Epithelial cell of prostate (primary cell): ENCODE measurements at places on chromosomes 5 and 9.
A peak's percentile ranks its signal among the peaks of the same experiment; 100 is the strongest.

DNA sequence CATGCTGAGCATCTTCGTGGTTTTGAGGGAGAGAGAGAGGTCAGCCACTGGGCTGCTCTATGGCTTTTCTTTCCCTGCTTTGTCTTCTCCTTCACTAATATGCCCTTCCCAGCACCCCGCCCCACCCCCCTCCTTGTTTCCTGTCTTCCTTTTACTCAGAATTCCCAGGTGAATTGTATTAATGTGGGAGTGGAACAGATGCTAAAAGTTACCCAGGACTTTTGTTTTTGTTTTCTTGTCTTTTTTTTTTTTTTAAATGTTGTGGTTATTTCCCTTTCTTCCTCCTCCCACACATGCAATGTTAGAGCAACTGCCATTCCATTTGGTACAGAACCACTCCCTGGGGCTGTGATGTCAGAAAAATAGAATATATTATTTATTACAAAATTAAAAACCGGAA is 442.7 kb upstream of the CD180 start:
- DNase-seq, result no peak

- no peak for DNase-seq
Observed at GRCh38 chr9:17387565-17387964, 191.3 kb upstream of the SH3GL2 start.

GRCh38 chr5:154275566-154275965 is 85.0 kb downstream of the GALNT10 start:
- DNase-seq, result no peak

GRCh38 chr9:76466299-76466605 is 7.3 kb downstream of the GCNT1 start:
- DNase-seq, result no peak

DNA sequence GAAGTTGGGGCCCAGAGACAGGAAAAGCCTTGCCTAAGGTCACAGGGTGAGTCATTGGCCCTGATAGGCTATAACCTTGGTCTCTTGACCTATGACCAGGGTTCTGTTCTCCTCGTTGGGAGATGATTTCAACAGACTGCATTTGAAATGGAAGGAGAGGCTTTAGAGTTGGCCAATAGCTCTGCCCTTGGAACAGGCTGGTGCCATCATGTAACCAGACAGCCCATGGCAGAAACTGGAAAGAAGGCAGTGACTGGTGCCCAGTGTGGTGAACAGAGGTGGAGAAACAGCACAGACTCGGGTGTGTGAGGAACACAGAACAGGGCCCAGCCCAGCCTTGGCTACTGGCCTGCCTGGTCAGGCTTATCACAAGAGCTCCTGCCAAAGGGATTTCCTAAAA is 109.8 kb upstream of the SLC25A48 start:
- no peak for DNase-seq

GRCh38 chr5:158812408-158812807 is 287.3 kb downstream of the EBF1 start:
- DNase-seq, result no peak

DNA sequence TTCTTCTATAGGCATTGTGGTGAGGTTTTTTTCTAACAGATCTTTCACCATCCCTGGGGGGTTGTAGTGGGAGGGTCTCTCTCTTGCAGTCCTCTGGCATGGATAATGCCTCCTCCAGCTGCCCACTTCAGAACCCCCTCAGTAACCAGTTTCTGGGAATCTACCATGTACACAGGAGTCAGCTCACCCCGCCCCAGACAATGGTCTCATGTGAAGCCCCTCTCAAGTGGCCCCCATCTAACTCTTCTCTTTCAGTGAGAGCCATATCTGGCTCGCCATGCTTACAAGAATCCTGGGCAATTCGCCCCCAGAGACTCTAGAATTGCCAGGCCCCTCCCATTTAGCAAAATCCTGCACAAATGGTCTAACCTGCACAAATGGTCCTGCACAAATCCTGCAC is 144.4 kb upstream of the FSTL4 start:
- DNase-seq, result no peak

DNA sequence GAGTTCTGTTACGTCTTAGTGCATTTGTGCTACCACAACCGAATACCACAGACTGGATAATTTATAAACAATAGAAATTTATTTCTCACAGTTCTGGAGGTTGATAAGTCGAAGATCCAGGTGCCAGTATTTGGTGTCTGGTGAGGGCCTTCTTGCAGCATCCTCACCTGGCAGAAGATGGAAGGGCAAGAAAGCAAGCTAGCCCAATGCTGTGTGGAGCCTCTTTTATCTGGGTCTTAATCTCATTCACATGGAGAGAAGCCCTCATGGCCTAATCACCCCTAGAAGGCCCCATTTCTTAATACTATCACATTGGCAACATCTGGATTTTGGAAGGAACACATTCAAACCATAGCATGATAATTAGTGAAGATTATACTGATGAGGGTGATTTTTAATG is 159.3 kb downstream of the CHSY3 start:
- no peak for DNase-seq

DNA sequence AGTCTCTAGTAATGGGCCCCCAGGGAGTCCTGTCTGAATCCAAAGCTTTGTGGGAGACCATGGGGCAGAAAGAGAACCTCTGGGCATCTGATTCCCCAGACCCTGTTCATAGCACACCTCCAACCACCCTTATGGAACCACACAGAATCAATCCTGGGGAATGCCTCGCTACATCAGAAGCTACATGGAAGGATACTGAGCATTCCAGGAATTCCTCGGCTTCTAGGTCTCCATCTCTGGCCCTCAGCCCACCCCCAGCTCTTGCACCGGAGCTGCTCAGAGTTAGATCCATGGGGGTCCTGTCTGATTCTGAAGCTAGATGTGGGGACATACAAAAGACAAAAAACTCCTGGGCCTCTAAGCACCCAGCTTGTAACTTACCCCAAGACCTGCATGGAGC is 28.4 kb downstream of the VCP start:
- no peak for DNase-seq

GRCh38 chr5:18972177-18972576 is 1015.8 kb downstream of the CDH18 start:
- no peak for DNase-seq

- no peak for DNase-seq
Observed at GRCh38 chr5:110663525-110663924, 62.9 kb downstream of the TMEM232 start.

- DNase-seq, result no peak
Observed at GRCh38 chr5:107395632-107396350, 274.9 kb downstream of the EFNA5 start.

- no peak for DNase-seq
Observed at GRCh38 chr9:95793924-95794828, 81.3 kb upstream of the ERCC6L2 start.

- DNase-seq, result no peak
Observed at GRCh38 chr5:41834506-41834905, 35.7 kb downstream of the OXCT1 start.

- no peak for DNase-seq
Observed at GRCh38 chr9:132946631-132947295, 2.3 kb upstream of the TSC1 start.

DNA sequence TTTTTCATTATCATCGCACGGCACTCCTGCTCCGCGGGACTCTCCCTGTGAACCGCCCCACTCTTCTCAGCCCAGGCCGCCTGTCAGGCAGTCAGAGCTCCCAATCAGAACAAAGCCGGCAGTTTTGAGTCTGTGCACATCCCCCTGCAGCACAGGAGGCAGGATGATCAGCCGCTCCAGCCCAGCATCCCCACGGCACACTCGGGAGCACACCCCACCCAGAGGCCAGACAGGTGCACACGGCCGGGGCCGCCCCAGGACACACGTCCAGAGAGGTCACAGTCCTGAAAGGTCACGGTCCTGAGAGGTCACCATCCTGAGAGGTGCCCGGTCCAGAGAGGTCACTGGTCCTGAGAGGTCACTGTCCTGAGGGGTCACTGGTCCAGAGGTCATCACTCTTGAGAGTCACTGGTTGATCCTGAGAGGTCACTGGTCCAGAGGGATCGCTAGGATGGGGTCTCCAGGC is 8.4 kb downstream of the TPPP start:
- DNase-seq, result no peak

GRCh38 chr9:88746029-88746742 is 211.2 kb downstream of the NXNL2 start:
- peak; percentile 18 for DNase-seq

DNA sequence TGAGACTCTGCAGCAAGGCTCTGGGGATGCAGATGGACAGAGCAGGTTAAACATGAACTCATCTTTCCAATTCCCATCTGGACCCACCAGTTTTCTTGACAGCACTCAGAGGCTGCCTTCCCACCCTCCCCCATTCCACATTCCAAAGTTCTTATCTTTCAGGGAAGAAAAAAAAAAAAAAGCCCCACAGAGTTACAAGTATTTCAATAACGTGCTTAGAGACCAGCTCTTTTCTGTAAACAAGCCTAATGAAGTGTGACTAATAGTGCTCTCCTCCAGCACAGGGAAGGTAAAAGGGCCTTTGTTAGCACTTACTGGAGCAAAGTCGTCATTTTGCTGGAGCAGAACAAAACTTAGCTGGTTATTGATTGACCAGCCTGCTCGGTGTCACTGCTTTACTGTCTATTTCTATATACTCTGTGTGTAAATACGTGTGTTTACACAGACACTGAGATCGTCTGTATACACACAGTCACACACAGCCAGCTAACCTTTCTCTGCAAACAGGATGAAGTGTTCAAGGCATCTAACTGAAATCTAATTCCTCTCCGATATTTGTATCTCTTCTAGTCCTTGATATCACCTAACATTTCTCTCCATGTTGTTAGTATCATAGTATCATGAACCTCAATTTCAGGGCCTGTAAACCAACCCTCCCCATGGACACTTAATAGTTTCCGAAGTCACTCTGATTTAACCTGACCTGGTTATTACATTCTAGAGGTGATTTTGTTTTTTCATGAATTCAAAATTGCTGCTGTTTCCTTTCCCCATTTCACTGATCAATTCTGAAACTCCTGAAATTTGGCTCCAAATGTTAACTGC is 84.9 kb downstream of the ZNF608 start:
- DNase-seq, result no peak

GRCh38 chr5:131382407-131383395 is 118.8 kb downstream of the CDC42SE2 start:
- DNase-seq, result peak; percentile 36

DNA sequence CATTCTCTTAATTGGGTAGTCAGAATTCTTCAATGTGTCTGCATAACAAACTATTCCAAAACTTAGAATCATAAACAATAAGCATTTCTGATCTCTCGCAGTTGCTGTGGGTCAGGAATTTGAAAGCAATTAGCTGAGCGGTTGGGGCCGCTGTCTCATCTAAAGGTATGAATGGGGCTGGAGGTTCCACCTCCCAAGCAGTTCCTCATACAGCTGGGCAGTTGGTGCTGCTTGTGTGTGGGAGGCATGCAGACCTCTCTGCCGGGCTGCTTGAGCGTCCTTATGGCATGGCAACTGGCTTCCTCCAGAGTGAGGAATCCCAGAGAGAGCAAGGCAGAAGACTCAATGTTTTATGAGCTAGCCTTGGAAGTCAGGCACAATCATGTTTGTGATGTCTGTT is 30.2 kb upstream of the SEMA4D start:
- DNase-seq, result no peak

GRCh38 chr5:157265714-157266285 is at the start of gene CYFIP2:
TSS of gene CYFIP2 (plus strand) at chr5:157266123. CDS start at chr5:157285362, 19,239 bp downstream.
- no peak for DNase-seq

DNA sequence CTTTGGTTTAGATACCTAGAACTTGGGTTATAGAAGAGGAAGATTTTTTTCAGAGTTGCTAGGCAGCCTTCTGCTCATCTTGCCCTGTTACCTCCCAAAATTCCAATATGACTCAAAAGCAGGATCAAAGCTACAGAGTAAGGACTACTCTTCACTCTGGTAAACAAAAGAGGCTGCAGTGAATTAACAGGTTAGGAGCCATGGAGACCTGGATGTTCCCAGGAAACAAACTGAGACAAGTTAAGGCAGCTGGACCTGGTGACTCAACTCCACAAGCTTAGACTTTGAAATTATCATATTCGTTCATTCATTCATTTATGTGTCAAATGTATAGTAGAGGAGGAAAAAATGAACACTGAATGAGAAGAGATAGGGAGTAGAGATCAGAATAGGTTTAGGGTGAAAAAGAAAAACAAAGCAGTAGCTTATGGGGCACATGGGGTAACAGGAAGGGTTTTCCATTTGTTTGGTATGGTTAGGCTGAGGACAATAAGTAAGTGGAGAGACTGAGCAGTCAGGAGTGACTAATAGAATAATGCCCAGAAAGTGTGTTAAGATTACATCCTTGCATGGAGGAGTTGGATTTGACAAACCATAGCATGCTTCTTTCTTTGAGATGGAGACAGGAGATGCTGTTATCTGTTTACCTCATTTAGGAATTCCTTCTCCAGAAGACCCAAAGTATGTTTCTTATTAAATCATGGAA is 464.0 kb upstream of the ZNF608 start:
- DNase-seq, result peak; percentile 78

DNA sequence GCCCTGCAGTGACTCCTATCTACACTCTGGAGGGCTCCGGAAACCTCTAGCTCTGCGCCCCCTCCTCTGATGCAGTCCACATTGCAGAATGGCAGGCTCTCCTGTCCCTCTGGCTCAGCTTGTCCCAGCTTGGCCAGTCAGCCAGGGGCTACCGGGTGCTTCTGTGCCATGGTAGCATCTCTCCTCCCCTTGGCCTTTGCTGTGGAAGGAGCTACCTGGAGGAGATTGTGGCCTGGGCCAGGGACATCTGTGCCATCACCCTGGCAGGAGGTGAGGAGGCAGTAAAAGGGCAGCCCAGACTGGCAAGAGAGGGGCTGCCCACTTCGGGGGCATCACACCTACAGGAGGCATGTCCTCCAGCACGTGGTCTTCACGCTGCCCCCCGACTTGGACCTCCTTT is 38.1 kb upstream of the FCN1 start:
- DNase-seq, result no peak

- no peak for DNase-seq
Observed at GRCh38 chr5:154046486-154046885, 7.7 kb downstream of the MFAP3 start.

- DNase-seq, result no peak
Observed at GRCh38 chr9:136941231-136942111, 3.1 kb downstream of the FBXW5 start.

GRCh38 chr5:60929024-60929423 is 15.8 kb downstream of the ERCC8 start:
- no peak for DNase-seq

DNA sequence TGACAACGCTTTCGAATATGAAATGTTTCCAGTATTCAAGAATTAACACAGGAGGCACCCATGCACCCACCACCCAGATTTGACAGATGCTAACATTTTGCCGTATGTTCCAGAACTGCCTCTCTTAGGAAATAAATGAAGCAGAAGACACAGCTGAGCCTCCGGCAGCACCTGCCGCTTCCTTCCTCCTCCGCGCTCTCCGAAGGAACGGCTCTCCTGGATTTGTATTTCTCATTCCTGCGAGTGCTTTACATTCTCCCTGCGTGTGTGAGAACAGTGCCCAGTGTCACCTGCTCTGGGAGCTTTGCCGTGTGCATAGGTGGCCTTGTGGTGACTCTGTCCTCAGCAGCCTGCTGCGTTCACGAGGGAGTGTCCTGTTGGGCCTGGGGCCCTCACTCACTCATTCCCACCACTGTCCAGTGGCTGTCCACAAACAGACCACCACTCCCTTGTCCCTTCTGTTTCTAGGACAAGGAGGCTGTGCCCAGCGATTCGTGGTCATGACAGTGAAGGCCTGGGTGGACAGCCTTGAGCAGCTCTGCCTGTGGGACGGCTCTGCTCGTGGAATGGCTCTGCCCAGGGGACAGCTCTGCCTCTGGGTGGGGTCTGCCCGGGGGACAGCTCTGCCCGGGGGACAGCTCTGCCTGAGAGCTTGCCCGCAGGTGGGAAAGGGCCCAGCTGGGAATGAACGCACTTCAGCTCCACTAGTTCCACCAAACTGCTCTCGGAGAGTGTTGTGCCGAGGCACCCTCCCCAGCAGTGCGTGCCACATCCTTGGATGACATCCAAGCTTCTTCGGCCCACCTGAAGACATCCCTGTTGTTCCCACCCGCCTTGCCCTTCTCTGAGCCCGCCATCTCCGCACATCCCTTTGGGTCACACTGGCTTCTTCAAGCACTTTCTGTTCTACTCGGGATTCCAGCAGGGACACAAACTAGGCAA is 170.5 kb upstream of the PPP1R26 start:
- DNase-seq, result no peak
